Upper lobe of left lung (tissue), 6 donors: ENCODE measurements at places on chromosomes 1 and 21. TPM values are rescaled to one million over a fixed set of nuclear protein-coding genes. Genes with fewer than 3 reads are reported as not detected.

DNA sequence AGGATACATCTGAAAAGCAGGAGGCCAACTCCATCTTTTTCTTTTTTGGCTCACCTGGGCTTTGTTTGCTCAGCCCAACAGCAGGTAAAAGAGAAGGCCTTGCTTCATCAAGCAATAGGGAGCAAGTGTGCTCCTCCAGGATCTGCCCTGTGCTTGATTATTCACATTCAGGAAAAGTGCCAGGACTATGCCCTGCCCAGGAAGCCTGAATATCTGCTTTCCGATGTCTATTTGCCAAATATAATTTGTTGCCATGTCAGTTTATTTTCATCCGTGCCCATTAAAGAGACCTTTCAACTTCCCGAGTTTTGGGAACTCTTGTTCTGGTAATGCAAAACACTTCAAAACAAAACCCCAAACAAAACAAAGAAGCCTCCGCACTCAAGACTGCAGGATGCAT, 185.3 kb downstream of the CDC7 start:
- no peak for DNase-seq

DEPDC1 gene
- 0.14 TPM for total RNA-seq

DNA sequence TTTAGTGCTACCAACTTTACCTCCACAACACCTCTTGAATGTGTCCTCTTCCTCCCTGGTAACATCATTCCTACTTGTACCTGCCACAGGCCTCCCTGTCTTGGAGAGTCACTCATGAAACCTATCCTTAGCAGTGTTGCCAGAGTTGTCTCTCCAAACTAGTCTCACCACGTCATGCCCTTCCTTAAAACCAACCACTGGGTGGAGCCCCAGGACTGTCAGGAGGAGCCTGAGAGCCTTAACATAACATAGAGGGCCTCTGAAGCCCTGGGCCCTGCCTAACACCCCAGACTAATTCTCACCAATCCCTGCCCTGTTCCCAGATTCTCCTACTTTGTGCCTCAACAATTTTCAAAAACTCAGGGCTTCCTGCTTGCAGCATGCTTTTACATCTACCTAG, 65.3 kb downstream of the ZNF697 start:
- DNase-seq, result peak; percentile 63

SPRR2F gene
- not detected for total RNA-seq

DNA sequence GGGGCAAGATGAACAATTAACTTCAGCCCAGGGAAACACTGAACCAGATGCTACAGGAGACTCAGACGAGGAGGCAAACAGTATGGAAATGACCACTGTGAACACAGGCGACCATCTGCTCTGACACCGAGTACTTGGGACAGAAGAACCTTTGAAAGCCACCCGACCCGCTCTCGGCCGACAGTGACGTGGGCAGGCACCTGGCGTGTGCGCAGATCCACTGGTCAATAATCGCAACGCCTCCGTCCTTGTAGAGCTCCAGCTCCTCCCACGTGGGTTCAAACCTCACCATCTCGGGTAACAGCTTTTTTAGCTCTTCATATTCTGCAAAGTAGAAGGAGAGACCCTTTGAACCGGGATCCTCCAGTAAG, 20.3 kb downstream of the POFUT2 start:
- DNase-seq, result no peak

PADI1 gene
- not detected for total RNA-seq

DNA sequence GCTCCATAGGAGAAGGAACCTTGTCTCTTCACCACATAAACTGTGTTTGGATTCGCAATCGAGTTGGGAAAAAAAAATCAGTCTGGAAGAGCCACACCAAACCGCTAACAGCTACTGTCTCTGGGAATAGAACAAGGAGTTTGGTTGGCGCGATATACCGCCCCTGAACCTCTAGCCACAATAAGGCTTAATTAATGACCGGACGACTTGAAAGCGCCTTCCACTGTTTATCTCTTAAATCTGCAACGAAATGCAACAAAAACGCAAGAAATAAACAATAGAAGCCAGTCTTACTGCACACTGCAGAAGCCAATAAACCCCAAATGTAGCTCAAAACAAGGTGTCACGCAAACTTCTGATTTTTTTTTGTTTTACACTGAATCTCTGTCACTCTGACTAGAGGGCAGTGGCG, 10.9 kb downstream of the BTBD19 start:
- no peak for DNase-seq

DNA sequence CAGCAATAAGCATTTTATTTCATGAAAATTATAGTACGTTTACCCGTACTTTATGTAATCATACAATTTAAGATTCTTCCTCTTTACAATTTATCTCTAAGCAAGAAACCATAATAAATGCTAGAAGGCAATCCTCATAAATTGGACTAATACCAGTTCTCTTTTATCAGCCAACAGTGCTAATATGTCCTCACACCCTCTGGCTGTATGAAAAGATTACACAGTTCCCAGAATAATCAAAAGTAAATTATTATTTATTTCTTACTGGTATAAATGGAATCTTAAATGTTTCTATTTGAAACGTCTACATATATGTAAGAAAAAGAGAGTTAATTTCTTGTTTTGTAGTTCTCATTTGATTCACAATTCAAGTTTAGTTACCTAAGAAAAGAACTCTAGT, 3.1 kb upstream of the CDKN2C start:
- no peak for DNase-seq

DNA sequence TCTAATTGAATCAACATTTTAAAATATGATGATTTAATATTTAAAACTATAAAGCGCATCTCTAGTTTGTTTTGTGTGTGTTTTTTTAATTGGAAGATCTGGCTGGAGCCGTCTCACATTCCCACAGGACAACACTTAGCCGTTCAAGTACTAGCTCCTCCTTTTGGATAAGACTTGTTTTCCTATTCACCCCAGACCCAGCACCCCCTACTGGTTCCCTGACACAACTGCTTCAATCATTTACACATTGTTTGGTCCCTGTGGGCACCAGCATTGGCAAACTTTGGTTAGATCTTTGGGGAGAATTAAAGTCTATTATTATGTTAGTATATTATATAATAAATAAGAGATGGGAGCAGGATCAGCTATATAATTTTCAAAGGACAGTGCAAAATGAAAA, 34.5 kb downstream of the TYW3 start:
- DNase-seq, result no peak

NBPF6 gene
- not detected for total RNA-seq

KRTAP12-2 gene
- not detected for total RNA-seq

GRCh38 chr1:231636157-231636556, 9.6 kb downstream of the DISC1 start:
- DNase-seq, result no peak

DNA sequence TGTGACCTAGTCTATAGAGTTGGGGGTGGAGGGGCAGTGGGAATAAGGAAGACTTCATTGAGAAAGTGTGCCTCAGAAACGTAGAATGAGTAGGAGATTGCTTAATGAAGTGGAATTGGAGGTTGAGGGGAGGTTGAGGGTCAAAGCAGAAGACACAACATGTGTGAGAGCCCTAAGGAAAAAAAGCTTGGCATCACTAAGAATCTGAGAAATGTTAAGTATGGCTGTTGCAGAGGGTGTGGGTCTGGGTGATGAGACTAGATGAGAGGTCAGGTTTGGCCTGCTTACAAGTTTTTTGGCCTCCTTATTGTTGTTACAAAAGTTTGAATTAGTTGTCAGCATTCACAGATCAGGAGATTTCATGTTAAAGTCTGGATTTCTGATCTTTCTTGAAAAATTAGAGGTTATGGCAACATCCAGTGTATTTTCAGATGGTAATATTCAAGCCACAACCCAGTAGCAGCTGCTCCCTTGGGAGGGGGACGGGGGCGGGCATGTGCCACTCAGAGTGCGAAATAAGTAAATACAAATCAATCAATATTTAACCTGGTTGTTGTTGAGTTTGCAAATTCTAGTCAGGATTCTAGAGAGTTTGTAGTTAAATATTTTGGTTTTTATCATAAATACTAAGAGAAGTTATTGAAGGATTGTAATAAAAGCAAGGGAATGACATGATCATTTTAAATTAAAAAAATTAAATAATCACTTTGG, 4.3 kb downstream of the MAN1A2 start:
- no peak for DNase-seq

- DNase-seq, result no peak
Observed at GRCh38 chr1:119005724-119006405, 17.7 kb upstream of the TBX15 start.

- DNase-seq, result no peak
Observed at GRCh38 chr21:32303385-32303784, 4.7 kb downstream of the MRAP start.

EDARADD gene
- total RNA-seq, result 0.57 TPM

DNA sequence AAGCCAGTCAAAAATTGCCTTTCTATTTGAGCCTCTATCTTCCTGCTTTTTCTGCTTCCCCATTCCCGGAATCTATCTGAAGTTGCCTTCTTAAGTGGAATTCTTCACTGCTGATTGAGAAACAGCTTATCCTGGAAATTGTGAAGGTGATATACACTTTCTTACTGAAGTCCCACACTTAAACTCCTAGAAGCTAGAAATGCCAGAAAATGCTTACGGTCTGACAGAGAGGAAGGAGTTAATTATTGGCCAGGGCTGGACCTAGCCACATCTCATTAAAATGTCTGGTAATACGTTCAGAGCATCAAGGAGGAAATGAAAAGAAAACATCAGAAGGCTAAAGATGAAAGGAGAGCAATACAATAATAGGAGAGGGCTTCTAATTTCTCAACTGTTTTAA, 292.5 kb upstream of the SNX7 start:
- DNase-seq, result no peak

FAM78B gene
- total RNA-seq, result 1.3 TPM

SPRR1B gene
- total RNA-seq, result not detected
